Natural killer cell treated with Interleukin-12 subunit alpha and Interleukin-12 subunit beta and Interleukin-15 and Interleukin-18, amount 100 ng/mL, for 72 hours (primary cell): ENCODE measurements at places on chromosomes 5 and 9. TPM values are rescaled to one million over a fixed set of nuclear protein-coding genes. Genes with fewer than 3 reads are reported as not detected.

GRCh38 chr9:131997779-131998178 lies 81.9 kb downstream of the MED27 start:
- DNase-seq = no peak

DNA sequence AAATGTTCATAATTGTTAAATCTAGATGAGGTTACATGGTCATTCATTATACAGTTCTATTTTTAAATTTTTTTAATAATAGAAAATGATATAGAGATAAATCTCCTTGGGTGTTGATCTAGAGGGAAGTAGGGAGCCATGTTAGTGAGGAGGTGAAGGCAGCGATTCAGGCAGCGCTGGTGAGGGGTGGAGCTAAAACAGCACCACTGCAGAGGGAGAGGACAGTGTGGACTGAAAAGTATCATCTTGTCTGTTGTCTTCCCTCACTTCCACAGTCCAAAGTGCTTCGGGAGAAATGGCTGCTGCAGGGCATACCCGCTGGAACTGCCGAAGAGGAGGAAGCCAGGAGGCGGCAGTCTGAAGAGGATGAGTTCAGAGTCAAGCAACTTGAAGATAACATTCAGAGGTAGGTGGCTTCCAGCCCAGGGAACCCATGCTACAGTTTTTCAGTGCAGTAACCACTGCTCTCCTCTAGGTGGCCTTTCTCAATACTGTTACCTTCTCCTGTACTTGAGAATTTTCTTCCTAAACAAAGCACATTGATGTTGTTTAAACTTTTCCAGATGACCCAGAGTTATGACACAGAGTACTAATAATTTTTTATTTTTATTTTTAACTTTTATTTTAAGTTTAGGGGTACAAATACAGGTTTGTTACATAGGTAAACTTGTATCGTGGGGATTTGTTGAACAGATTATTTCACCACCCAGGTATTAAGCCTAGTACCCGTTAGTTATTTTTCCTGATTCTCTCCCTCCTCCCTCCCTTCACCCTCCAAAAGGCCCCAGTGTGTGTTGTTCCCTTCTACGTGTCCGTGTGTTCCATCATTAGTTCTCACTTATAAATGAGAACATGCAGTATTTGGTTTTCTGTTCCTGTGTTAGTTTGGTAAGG lies 100.5 kb downstream of the PALM2AKAP2 start:
- no peak for DNase-seq

LCN9 gene
- not detected for total RNA-seq

ADAMTSL2 gene
- total RNA-seq = not detected

- DNase-seq = no peak
Measured at GRCh38 chr5:129406440-129406839, 53.7 kb upstream of the ADAMTS19 start.

PCDHGA3 gene
- not detected for total RNA-seq

DNA sequence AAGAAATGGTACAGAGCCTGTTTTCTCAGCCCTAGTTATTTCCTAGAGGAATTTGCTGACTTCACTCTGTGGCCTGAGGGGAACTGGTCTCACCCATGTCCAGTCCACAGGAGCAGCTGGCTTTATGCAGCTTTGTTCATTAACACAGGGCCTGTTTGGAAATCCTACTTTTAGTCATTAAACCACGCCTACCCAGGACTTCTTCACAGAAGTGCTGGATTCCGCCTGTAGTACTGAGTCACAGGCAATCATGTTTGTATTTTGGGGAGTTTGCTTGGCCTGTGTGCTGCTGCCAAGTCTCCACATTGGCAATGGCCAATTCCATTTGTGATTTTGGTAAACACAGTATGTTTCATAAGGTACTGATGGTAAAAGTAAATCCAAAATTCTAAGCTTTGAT lies 52.8 kb downstream of the CTNND2 start:
- DNase-seq = no peak

GRCh38 chr5:128693764-128694163 lies 155.7 kb upstream of the FBN2 start:
- DNase-seq = no peak

GRCh38 chr9:122265149-122265915 lies 650 bp downstream of the MRRF start:
- no peak for DNase-seq

GRCh38 chr5:179776411-179776938 lies 17.3 kb upstream of the LTC4S start:
- no peak for DNase-seq

FCN2 gene
- not detected for total RNA-seq

DNA sequence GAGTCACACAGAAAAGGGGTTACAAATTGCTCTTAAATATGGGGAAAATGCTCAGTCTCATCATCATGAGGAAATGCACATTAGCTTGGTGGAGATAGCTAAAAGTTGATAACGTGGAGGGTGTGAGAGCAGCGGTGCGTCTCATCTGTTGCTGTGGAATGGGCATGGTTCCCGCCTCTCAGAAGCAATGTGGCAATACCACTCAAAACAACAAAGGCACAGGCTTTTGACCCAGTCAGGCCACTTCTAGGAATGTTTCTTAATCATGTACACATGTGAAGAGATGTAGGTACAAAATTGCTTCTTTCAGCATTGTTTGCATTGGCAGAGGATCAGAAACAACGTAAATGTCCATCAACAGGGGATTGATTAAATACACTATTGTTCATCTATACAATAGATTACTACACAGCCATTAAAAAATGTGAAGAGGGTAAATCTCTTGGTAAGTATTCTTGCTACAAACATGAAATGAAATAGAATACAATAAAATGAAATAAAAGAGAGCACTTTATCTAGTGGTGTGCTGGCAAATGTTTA lies 212.6 kb upstream of the MSX2 start:
- DNase-seq = no peak

DNA sequence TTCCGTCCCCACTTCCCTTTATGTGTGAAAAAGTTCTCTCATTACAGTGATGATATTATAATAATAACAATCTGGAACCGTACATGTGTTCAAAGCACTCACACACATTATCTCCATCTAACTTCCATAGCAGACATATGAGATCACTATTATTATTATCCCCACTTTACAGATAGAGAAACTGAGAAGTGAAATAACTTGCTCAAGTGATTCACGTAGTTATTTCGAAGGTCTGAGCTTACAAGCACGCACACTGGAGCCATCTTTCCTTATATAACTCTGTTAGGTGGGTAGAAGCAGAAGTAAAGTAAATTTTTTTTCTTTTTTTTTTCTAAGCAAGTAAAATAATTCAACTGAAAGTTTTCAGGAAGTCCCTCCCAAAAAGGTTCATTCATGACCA lies 62.9 kb upstream of the PTGER4 start:
- DNase-seq = no peak

GRCh38 chr5:37777432-37778130 lies 62.3 kb downstream of the GDNF start:
- no peak for DNase-seq

DNA sequence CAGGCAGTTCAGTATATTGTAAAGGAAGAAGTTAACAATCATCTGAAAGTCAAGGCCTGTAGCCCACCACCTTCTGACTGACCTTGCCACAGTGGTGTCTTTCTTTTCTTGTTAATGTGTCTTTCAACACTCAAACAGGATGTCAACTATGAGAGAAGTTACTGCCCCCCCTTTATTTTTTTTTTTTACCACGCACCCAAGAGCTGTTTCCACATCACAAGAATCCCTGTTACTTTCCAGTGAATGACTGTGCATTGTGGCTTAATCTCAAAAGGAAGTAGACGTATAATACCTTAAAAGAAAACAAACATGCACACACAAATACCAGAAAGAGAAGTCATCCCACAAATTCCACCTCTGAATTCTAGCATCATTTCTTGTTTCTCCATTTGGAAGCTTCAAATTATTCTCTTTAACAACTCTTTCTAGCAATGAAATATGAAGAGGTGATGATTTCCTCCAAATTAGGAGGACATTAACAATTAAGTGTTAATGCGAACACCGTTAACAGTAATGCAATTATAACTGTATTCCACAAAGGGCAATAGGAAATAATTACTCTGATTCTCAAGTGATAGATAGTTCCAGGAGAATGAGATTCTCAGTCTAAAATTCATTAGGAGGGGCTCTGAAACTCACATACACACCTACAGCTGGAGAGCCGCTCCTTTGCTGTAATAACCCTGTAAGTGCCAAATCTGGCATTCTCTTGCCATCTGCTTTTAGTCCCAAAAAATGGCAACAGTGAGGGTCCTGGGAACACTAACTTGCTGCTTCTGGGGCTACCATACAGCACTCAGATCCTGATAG lies 201.0 kb downstream of the EFNA5 start:
- peak; percentile 69 for DNase-seq

DNA sequence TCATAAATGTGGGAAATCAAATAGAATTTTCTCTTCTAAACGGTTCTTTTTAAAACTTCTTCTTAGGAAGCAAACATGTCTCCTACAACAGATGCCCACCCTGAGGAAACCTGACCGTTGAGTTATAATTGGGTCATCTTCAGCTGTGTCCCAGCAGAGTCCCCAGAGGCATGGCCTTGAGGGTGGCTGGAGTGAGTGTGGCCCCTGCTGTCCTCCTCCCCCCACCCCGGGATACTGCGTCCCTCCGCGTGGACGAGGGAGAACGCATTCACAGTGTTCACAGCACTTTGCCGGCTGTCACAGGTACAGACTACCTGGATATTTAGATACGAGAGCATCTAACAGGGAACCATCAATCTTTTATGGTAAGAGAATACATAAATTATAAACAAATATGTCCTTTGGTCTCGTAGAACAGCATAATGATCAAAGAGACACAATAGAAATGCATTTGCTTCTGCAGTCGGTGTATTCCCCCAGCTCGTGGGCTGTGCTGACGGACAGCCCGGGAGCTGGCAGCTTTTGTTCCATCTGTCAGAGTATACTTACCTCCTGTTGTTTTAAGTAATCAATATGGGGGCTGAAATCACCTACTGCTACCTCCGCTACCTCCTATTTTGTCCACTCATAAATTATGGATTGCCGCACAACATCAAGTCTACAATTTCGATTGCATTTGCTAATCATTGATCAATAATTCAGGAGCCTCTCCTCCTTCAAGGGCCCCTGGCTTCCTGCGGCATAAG lies 214.7 kb downstream of the IRX2 start:
- DNase-seq = no peak

TRPM6 gene
- 1.6 TPM for total RNA-seq

GRCh38 chr5:1255081-1255561 lies 29.9 kb downstream of the SLC6A18 start:
- DNase-seq = no peak

DNA sequence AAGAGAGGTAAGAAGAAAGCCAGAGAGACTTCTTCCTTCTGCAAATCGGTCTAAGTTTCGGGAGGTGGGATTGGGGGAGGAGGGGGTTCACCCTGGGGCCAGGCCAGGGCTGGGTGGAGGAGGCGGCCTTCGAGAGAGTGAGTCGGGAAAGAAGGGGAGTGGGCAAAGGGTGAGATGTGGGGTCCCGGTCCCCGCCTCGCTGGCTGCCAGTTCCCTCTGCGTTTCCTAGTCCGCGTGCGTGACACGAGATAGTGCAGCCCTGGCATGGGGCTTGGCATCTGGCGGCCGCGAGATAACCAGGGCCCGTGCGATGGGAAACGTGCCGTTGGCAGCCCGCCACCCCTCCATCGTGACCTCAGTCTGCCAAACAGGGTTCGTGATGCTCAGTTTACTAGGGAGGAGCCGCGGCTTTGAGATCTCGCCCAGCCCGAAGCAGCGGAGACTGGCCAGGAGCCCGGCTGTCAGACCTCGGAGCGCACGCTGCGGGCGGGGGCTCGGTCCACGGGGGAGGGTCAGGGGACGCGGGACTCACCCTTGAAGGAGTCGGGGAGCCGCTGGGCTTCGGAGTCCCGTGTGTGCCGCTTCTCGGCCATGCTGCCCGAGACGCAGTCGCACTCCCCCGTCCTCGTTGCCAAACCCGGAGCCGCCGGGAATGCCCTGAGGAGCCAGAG lies at the start of gene STOM:
Gene STOM (minus strand): TSS at position 656 of the 671 bp plus-strand sequence. CDS start 63 bp downstream, at position 593.
- no peak for DNase-seq

DNA sequence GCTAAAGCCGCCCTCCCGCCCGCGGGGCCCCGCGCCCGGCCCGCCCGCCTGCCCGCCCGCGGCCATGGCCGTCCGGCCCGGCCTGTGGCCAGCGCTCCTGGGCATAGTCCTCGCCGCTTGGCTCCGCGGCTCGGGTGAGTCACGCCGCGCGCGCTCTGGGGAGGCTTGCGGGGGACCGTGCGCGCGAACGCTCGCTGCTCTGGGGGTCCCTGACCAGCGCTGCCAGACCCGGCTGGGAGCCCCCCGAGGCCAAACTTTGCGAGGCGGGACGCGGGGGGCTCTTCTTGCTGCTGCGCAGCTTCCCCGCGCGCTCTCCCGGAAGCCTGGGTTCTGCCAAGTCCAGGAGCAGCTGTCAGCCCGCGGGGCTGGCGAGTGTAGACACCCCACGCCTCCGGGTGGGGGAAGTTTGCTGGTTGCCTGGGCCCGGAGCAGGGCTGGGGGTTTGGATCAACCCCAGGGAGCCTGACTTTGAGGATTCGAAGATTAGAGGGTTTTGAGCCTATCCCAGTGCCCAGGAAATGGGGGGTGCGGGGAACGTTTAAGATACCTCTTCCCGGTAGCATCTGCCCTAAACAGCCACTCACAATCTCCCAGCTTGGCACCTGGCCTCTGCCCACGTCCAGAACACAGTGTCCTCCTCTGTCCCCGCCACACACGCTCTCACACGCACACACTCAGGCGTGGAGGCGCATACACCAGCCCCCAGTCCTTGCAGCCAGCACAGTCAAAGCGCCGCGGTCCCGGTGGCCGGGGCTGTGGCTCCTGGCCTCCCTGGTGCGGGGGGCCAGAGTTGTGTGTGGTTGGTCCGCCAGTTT lies 535 bp downstream of the UNC5A start:
- DNase-seq = no peak

- DNase-seq = no peak
Measured at GRCh38 chr5:6013506-6013905, 364.8 kb downstream of the MED10 start.

CDX1 gene
- total RNA-seq = not detected

- peak; percentile 66 for DNase-seq
Measured at GRCh38 chr5:76406673-76407072, 3.6 kb downstream of the IQGAP2 start.

- DNase-seq = no peak
Measured at GRCh38 chr9:94826044-94826443, 99.5 kb downstream of the AOPEP start.

IGFBPL1 gene
- total RNA-seq = not detected

- no peak for DNase-seq
Measured at GRCh38 chr9:92538541-92538940, 2.8 kb upstream of the ECM2 start.

- no peak for DNase-seq
Measured at GRCh38 chr5:137751869-137752491, 2.2 kb downstream of the HNRNPA0 start.

DNA sequence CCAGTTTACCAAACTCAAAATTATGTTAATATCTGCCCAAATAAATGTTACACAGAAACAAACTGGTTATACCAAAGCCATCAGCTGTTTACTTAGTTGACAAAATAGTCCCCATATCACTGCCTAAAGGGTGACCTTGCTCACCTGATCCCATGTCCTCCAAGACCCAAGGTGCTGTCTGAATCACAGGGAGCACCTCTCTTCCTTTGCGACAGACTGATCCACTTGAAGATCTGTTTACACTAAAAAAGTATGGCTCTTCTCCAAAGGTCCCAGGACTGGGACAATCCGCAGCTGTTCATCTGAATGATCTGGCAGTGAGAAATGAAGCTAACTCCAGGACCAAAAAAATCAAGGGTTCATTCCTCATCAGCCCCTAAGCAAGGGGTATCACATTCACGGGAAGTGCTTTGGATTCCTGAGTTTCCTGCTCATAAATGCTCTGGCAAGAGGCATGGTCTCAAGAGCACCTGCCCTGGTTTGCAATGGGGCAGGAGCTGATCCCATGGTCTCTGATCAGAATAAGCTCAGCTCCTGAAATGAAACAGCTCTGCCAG lies 5.0 kb downstream of the PRUNE2 start:
- DNase-seq = no peak
